Stimulated activated naive B cell treated with anti-CD40 and anti-IgM and Interleukin-4, amounts not matched to agents 10 μg/mL and 1 μg/mL and 100 μg/mL, for 72 hours (primary cell): ENCODE measurements at places on chromosomes 7 and 10.
A peak's percentile ranks its signal among the peaks of the same experiment; 100 is the strongest.

- DNase-seq: no peak
Measured at GRCh38 chr10:120961795-120962755, 110.9 kb downstream of the WDR11 start.

- peak; percentile 20 for DNase-seq
Measured at GRCh38 chr10:6299234-6299633, 96.5 kb downstream of the PFKFB3 start.

DNA sequence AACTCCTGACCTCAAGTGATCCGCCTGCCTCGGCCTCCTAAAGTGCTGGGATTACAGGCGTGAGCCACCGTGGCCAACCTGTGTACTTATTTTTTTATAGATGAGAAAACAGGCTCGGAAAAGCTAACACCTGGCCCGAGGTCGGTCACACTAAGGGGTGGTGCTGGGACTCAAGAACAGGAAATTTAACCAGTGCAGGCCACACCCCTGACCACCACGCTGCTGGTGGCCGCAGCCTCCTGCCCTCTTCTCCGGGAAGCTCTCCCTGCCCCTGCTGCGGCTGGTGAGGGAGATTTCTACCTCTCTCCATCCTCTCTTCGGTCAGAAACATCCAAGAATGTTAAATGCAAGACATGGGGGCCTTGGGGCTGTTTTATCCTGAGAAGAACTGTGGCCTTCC, 63.2 kb downstream of the TNRC18 start:
- DNase-seq: no peak

DNA sequence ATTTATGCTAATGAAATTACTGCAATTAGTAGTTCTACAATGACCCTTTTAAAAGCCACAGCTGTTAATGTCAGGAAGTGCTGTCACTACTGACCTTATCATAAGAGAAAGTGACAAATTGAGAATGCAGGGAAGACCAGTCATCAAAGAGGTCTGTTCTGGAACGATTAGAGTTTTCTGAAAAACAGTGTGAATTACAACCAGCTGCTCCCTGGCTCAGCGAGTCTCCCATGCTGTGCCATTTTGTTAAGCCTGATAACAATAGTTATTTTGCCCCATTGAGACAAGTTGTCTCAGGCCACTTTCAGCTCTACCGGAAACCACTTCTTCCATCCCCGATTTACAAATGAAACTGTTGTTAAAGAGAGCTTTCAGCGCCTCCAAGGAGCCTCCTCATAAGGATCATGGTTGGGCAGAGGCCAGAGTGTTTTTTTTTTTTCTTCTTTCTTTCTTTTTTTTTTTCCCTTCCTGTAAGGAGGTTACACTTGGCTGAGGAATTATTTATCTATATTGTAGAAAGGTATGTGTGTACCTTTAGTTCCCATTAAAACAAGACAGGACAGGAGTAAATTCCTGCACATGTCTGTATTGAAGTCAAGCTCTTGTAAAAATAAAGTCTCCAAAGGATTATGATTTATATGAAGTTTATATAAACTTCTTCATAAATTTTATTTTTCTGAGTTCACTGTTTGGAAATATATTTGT, 173.6 kb downstream of the CDCA7L start:
- DNase-seq: no peak

GRCh38 chr7:27147199-27148030, at the start of gene HOXA6:
TSS of gene HOXA6 (minus strand) at chr7:27147774. CDS start at chr7:27147749, 25 bp downstream.
- no peak for DNase-seq

GRCh38 chr7:47664650-47665195, 82.8 kb upstream of the TNS3 start:
- DNase-seq: no peak

DNA sequence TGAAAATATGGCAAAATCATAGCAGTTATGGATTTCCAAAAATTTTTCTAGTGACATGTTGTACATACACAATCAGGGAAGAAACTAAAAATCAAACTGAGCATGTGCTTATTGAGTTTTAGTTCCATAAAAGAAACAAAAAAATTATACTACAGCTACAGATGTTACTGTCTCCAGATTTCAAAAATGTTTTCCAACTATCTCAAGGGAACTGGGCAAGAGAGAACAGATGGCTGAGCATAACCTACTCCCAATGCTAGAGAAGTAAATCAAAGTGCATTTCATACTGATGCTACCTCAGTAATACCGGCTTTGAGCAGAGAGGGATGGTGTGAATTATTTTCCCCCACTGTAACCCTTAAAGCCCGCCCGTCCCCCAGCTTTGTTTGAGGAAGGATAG, 40.7 kb upstream of the KMT2C start:
- DNase-seq: no peak

- no peak for DNase-seq
Measured at GRCh38 chr10:125795128-125795527, 19.5 kb upstream of the MMP21 start.

- DNase-seq: no peak
Measured at GRCh38 chr10:102931643-102932042, 13.5 kb downstream of the CNNM2 start.

- DNase-seq: no peak
Measured at GRCh38 chr10:14648946-14649345, 125.8 kb downstream of the FAM107B start.

- no peak for DNase-seq
Measured at GRCh38 chr10:10788761-10789160, 228.9 kb upstream of the CELF2 start.

- DNase-seq: no peak
Measured at GRCh38 chr10:121449482-121449924, 148.7 kb downstream of the FGFR2 start.

DNA sequence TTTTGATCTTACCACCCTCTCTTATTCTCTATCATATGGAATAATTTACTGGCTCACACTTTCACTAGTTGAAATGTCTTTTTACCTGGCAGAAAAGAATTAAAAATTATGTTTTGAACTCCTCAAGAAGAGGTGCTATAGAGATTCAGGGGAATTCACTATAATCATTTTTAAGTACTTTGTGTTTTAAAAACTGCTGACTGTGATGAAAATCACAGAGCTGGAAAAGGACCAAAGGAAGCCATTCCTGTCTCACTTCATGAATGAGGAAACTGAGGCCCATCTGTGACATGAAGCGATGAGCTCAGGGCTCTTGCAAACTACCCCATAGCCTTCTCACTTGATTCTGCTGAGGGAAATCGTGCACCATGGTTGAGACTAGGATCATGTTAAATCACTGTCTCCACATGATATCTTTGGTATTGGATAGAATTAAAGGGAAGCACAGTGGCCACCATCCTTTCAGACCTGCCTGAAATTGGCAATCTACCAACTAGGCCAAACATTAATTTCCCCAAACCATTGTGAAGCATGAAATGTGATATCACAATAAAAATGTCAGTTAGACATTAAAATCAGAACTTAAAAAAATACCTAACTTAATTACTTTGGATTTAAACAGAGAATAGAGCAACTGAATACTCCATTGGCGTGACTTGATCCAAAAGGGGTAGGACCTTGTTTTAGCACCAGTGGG, 141.0 kb downstream of the FZD1 start:
- DNase-seq: no peak

- no peak for DNase-seq
Measured at GRCh38 chr10:7338469-7338868, 72.4 kb downstream of the SFMBT2 start.

DNA sequence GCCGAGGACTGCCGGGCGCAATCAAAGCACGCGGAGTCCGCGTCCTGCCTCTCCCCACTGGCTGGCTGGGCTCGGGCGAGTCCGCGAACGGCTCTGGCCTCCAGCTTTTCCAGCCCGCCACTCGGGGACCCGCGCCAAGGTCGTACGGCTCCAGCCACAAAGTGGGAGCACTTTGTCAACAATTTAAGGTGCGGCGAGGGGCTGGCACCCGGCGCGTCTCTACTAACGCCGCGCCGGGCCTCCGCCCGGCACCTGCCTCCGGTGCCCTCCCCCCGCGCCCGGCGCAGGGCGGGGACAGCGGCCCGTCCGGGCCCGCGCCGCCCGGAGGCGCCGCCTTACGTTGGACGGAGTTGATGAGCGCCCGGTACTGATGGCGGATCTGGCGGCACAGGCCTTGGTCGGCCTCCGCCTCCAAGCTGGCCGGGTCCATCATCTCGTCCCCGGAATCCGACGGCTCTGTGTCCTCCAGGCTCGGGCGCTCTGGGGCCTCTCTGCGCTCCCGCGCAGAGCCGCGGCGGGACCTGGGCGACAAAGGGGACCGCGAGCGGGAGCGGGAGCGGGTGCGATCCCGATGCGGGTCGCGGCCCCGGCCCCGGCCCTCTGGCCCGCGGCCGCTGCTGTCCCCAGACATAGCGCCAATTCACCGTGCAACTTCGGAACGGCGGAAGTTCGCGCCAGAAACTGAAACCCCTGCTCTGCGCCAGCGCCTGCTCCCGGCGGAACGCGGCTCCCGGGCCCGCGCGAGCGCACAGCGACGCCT, at the start of gene NSMCE4A:
TSS of gene NSMCE4A (minus strand) at position 683 of the 760 bp plus-strand sequence. CDS start at position 631, 52 bp downstream.
- peak; percentile 76 for DNase-seq
